Right atrium auricular region (tissue), 2 donors: ENCODE measurements at places on chromosomes 2 and 18. TPM values are rescaled to one million over a fixed set of nuclear protein-coding genes. Genes with fewer than 3 reads are reported as not detected.

GRCh38 chr2:176473177-176473576 is 203.9 kb downstream of the MTX2 start:
- DNase-seq, result no peak

DNA sequence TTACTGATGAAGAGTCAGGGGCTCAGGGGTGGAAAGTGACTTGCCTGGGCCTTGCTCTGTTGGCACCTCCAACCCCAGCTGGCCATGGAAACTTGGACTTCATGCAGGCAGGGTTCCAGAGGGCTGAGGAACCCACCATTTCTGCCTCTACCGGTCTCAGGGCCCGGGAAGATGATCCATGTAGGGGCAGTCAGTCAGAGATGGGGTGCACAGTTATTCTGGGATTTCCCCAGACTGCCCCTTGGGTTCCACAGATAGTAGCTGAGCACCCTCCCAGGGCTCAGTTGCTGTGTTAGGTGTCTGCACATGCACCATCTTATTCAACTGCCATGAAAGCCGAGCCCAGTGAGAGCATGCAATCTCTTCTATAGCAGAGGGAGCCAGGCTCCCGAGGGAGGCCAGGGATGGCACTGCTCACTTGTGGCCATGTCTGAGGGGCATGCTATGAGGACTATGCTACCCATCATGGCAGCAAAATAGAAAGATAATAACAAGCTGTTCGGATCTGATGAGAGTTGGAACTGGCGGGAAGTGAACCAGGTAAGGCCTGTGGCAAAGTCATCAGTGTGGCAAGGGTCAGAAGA is 37.3 kb downstream of the RHOB start:
- peak; percentile 47 for DNase-seq

GRCh38 chr2:101751875-101752619 is 54.5 kb downstream of the MAP4K4 start:
- no peak for DNase-seq

- DNase-seq, result no peak
Observed at GRCh38 chr18:11518788-11519685, 90.4 kb upstream of the SLC35G4 start.

DNA sequence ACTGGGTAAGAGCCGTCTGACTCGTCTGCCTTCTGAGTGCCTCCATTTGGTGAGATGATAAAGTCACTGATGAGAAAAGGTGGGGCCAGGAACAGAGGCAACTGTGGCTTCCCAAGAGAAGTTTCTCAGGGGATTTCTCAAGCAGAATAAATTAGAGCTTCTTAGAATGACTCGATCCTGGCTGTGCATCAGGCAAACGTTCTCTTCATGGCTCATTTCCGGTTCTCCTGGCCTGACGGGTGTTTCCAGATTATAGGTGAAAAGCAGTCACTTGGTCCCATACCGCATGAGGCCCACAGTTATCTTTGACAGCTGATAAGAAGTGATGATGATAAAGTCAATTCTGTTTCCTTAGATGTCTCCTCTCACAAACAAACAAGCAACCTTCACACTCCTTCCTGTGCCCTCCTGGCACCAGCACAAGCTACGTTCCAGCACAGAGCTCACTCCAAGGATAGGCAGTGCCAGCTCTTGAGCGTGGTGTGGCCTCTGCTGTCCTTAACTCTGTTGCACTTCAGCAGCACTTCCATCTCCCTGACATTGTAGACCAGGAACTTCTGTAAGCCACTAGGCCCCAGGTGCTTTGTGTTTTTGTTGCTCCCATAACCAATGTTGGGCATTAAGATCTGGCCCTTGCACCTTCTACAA is 37.8 kb upstream of the KCNF1 start:
- peak; percentile 67 for DNase-seq

The RDH14 gene
- 45.0 TPM for total RNA-seq

- DNase-seq, result no peak
Observed at GRCh38 chr2:49686897-49687442, 532.7 kb upstream of the FSHR start.
